Right ventricle myocardium superior (tissue), 1 donor: ENCODE measurements at places on chromosomes 12 and 14. TPM values are rescaled to one million over a fixed set of nuclear protein-coding genes. Genes with fewer than 3 reads are reported as not detected.

- DNase-seq: no peak
Measured at GRCh38 chr12:56941299-56942017, 7.2 kb upstream of the SDR9C7 start.

GRCh38 chr12:92424338-92424737 lies 278.5 kb upstream of the PLEKHG7 start:
- DNase-seq: no peak

- DNase-seq: no peak
Measured at GRCh38 chr14:71751264-71751663, 181.0 kb upstream of the RGS6 start.

Gene TTC9
- 0.91 TPM for total RNA-seq
